Activated T-cell treated with anti-CD3 and anti-CD28 coated beads, Interleukin-2, amount 50 U/mL, for 4 hours (primary cell): ENCODE measurements at places on chromosomes 2 and 18. TPM values are rescaled to one million over a fixed set of nuclear protein-coding genes. Genes with fewer than 3 reads are reported as not detected.

GRCh38 chr2:215419769-215420470 lies 15.9 kb downstream of the FN1 start:
- no peak for DNase-seq

- DNase-seq = peak; percentile 49
Measured at GRCh38 chr2:98460573-98461497, 16.2 kb downstream of the INPP4A start.

Gene SGPP2
- total RNA-seq = 7.4 TPM

Gene DIPK1C
- not detected for total RNA-seq
